Hematopoietic multipotent progenitor cell treated with erythropoietin and hydrocortisone succinate and interleukin-3 and kit ligand, for 17 days (in vitro differentiated cells): ENCODE measurements at places on chromosomes 7 and 10.

DNA sequence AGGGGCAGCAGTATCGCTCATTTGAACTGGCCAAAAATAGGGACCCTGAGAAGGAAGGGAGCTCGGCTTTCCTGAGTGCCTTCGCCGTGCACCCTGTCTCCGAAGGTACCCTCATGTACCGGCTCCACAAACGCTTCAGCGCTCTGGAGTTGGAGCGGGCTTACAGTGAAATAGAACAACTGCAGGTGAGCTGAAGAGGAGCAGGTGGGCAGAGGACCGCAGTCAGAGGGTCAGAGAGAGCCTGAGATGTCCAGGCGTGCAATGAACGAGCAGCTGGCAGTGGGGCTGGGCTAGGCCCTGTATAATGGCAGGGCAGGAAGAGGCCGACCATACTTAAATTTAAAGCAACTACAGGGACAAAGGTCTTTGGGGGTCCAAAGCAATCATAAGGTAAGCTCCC, 4.1 kb downstream of the CHPF2 start:
- no peak for DNase-seq

DNA sequence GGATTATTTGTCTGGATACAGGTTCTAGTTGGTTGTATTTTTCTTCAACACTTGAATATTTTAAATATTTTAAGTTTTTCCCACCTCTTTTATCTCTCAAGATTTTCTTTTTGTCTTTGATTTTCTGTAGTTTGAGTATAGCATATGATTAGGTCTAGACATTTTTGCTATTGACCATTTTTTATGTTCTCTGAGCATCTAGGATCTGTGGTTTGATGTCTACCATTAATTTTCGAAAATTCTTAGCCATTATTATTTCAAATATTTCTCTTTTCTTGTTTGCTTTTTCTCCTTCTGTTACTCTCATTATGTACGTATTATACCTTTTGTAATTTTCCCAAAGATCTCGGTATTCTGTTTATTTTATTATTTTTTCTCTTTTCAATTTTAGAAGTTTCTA, 219.1 kb downstream of the ITGB1 start:
- no peak for DNase-seq

DNA sequence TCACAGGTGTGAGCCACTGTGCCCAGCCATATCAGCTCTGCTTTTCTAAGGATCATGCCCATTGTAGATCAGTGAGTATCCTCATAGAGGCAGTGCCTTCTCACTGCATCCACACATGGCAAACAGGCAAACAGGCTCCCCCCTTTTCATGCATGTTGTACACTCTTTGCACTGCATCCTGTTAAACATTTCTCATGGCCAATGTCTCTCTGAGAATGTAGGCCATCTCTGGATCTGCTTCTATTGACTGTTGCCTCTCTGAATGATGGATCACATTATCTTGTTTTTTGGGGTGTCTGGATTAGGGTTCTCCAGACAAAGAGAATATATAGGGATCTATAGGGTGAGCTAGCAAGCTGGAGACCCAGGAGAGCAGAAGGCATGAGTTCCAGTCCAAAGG, 13.1 kb upstream of the PPIA start:
- DNase-seq = no peak

DNA sequence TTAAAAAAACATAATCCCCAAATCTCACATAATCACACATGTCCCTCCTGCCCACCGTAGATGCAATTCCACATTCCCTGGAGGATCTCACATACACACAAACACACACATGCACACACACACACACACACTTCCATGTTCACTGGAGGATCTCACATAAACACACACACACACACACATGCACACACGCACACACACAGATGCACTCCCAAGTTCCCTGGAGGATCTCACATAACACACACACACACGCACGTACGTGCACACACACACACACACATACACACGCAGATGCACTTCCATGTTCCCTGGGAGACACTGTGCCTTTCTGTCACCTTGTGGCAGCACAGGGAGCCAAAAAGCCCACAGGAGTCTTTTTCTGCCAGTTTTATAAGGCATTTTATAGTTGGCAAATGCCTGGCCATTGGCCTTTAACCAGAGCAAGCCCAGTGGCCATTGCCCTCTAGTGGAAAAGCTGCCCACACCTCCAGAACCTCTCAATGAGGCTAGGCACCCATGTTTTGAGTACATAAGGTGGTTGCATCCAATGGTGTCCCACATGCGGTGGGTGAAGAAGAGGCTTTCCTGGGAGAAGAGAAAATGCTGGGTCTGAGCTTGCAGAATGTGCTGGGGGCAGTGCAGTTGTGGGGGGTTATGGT, 115.4 kb upstream of the ACBD5 start:
- no peak for DNase-seq

DNA sequence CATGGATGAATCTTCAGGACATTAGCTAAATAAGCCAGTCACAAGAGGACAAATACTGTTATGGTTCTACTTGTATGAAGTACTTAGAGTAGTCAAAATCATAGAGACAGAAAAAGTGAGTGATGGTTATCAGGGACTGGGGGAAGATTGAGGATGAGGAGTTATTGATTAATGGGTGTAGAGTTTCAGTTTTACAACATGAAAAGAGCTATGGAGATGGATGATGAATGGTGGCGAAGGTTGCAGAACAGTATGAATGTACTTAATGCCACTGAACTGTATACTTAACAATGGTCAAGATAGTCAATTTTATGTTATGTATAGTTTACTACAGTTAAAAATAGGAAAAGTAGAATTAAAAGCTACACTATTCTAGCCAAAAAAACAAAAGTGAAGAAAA, 7.8 kb downstream of the STK31 start:
- DNase-seq = no peak
